ENCODE measurements at places on chromosomes 6 and 20.

GRCh38 chr6:138001750-138002349, 105.4 kb downstream of the PERP start:
- DNase-seq, result peak; percentile 33

DNA sequence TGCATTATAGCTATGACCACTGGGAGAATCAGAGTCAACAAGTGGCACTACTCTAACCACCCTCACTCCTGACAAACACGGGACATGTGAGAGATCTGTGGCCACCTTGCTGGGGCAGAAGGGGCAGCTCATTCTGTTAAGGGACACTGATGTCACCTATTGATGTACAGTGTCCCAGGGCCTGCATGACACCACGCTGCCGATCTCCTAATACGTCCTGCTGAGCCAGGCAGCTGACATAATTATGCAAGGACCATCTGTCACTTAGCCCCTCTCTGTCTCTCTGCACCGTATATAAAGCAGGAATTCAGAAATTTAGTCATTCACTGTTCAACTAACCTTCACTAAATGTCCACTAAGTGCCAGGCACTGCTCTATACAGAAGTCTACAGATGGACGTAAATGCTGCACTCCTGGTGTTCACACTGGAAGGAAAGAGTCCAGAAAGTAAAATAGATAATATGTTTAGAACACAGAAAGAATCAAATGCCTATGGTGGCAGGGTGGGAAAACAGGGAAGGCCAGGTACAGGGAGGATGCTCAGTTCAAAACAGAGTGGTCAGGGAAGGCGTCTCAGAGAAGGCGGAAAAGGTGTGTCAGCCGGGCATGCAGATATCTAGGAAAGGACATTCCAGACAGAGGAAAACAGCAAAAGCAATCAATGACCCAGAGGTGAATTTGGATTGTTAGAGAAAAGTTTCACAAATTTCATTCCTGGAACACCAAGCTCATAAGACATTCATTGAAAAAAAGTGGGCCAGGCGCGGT, 173.8 kb downstream of the ZNF217 start:
- no peak for DNase-seq

- DNase-seq, result no peak
These were observed 213.7 kb downstream of the SYNE1 start for GRCh38 chr6:152423216-152424103.

GRCh38 chr20:47208534-47209174, 147.8 kb downstream of the ZMYND8 start:
- DNase-seq, result no peak

DNA sequence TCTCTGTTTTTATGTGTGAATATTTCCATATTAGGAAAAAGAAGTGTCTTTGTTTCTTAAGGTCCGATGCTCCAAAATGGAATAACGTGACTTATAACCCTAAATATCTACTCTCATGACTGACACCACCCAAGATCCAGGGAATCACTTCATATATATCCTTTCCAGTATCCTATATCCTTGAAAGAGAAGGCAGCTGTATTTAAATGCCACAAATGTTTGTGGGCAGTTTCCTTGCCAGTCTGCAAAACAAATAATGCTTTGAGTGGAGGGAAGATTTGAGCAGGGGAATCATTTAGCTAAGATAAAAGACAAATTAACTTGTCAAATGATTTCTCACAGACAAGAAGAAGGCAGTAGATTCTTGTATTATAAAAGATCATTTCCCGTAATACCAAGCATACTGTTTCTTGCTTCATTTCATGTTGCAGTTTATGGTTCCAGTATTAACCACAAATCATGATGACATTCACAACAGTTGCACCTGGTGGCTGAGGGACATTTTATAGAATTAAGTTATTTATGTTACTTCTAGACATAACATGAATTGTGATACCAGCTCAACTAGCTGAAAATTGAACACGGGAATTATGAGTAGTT, 30.0 kb upstream of the FABP7 start:
- DNase-seq, result peak; percentile 6

GRCh38 chr6:157792671-157793070, 30.4 kb upstream of the SNX9 start:
- DNase-seq, result no peak

DNA sequence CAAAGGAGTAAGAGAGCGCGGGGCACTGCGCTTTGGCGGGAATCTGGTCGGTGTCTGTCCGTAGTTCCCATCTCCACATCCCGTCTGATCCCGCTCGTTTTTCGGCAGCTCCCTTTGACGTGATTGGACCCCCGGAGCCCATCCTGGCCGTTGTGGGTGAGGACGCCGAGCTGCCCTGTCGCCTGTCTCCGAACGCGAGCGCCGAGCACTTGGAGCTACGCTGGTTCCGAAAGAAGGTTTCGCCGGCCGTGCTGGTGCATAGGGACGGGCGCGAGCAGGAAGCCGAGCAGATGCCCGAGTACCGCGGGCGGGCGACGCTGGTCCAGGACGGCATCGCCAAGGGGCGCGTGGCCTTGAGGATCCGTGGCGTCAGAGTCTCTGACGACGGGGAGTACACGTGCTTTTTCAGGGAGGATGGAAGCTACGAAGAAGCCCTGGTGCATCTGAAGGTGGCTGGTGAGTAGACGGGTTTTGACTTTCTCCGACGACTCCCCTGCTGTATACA, 1.4 kb downstream of the BTN1A1 start:
- DNase-seq, result no peak

GRCh38 chr6:126618639-126619343, 278.9 kb downstream of the CENPW start:
- DNase-seq, result no peak

DNA sequence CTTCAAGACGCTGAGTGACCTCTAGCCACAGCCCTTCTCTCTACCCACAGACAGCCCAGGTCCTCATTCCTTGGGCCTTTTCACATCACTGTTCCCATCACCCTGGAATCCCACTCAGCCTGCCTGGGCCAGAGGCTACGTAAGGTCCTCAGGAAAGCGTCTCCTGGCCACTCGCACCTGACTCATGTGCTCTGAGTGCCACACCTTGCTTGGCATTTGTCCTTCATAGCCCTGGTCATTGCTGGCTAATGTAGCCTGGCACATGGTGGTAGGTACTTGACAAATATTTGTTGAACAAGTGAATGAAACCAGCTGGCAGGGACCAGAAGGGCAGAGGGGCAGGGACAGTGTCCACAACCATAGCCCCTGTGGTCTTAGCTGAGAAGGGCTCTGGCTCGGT, 50.6 kb upstream of the FANCE start:
- no peak for DNase-seq

Data from fibroblast of gingiva (primary cell).